Peyer's patch (tissue), 4 donors: ENCODE measurements at places on chromosomes 7 and 10. TPM values are rescaled to one million over a fixed set of nuclear protein-coding genes. Genes with fewer than 3 reads are reported as not detected.
A peak's percentile ranks its signal among the peaks of the same experiment; 100 is the strongest.

CALD1 gene
- total RNA-seq: 536 TPM

PLEKHA1 gene
- total RNA-seq: 51.2 TPM

IL2RA gene
- total RNA-seq: 16.5 TPM

CYP2C19 gene
- total RNA-seq: 146 TPM

SLC18A3 gene
- not detected for total RNA-seq

APBB1IP gene
- 3.4 TPM for total RNA-seq

CYCS gene
- 38.8 TPM for total RNA-seq

C10orf71 gene
- total RNA-seq: not detected

TUBB8 gene
- total RNA-seq: not detected

MKX gene
- total RNA-seq: not detected

GRCh38 chr10:50407076-50407801, 155.9 kb upstream of the ASAH2 start:
- H3K27ac ChIP-seq: no peak overlapping the region
- H3K27me3 ChIP-seq: no peaks in the 10 kb centered on the region
- no peak for DNase-seq
- no peak overlapping the region for H3K4me3 ChIP-seq
- no peaks in the 10 kb centered on the region for H3K36me3 ChIP-seq

DNA sequence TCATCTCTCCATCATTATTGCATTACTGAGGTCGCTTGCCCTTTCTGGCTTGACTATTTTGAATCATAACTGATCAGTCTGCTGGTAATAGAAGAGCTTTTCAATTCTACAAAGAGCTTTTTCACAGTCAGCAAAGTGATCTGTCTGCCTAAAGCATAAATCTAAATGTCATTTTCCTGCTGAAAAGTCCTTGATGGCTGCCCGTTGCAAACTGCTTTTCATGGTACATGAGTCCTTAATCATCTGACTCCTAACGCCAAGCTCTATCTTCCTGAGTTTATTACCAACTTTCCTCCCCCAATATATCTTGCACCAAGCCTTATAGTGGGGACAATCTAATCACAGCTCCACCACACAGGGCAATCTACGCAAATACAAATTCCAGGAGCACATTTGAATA, 39.8 kb downstream of the THSD7A start:
- no peak for DNase-seq
- no peaks in the 10 kb centered on the region for H3K4me1 ChIP-seq
- no peaks in the 10 kb centered on the region for H3K27me3 ChIP-seq
- H3K36me3 ChIP-seq: no peaks in the 10 kb centered on the region

DNA sequence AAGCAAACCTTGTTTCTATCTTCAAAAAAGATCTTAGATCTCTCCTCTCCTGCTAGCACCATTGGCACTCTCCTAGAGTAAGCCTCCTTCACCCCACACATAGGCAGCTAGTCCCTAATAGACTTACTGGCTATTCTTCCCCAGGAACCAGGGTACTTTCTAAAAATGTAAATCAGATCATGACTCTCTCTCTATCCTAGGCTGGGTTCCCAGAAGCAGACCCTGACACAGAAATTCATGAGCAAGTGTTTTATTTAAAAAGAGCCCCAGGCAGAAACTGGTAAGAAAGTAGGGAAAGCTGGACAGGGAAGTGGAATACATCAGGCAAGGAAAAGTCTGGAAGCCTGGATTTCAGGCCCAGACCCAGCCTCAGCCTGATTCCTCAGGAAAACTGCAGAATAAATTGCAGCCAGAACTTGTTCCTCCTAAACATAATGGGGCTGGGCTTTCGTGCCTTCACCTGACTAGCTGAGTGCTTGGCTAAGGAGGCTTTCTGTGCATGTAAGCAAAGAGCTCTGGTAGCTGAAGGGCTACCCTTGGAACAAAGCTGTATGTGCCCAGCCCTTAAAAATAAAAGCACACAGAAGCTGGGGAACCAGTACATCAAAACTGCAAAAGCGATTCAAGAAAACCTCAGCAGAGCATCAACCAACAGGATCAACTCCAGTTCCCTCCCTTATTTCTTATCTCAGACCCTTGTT, 18.8 kb upstream of the SORBS1 start:
- H3K4me3 ChIP-seq: no peak overlapping the region
- DNase-seq: no peak
- H3K36me3 ChIP-seq: no peaks in the 10 kb centered on the region
- no peaks in the 10 kb centered on the region for H3K4me1 ChIP-seq
- no peaks in the 10 kb centered on the region for H3K27me3 ChIP-seq
- H3K27ac ChIP-seq: no peak overlapping the region

DNA sequence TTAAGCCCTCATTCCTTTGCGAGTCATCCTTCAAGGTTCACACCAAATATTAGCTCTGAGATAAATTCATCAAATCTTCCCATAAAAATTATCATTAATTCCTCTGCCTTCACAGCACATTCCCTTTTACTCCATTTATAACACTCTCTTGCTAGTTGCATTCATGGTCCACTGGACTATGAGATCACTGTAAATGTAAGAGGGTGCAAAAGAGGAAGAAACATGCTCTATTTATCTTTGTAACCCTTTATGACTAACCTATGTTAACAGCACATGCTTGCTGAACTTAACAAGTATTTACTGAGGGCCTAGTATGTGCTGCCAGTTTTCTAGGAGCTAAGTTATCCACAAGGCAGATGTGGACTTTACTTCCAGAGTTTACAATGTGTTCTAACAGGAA, 86.7 kb upstream of the TMEM168 start:
- H3K27me3 ChIP-seq: no peaks in the 10 kb centered on the region
- H3K36me3 ChIP-seq: no peaks in the 10 kb centered on the region
- DNase-seq: no peak
- no peak overlapping the region for H3K4me3 ChIP-seq
- H3K4me1 ChIP-seq: no peaks in the 10 kb centered on the region

GRCh38 chr10:126867567-126868365, 37.5 kb upstream of the DOCK1 start:
- no peak for DNase-seq
- no peaks in the 10 kb centered on the region for H3K4me1 ChIP-seq
- no peaks in the 10 kb centered on the region for H3K27me3 ChIP-seq
- no peak overlapping the region for H3K4me3 ChIP-seq
- H3K36me3 ChIP-seq: no peaks in the 10 kb centered on the region

DNA sequence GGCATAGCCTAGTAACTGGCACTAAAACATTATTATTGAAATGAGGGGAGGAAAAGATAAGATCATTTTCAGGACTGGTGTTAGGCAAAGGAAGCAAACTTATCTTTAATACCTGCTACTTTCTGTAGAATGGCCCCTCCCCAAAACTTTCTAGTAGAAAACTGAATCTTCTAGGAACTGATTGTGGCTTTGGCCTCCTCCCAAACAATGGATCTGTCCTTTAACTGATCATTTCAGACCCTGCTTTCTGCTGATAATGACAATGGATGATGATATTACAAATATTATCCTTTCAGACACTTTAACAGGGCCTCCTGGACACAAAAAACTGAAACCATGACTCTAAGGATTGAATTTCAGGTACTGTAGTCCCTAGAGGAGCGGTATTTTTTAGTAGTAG, 55.1 kb downstream of the EZH2 start:
- DNase-seq: no peak
- H3K27ac ChIP-seq: no peak overlapping the region
- H3K27me3 ChIP-seq: no peaks in the 10 kb centered on the region
- H3K4me3 ChIP-seq: no peak overlapping the region

GRCh38 chr10:102633287-102633686, 11.0 kb upstream of the TRIM8 start:
- no peak overlapping the region for H3K4me3 ChIP-seq
- no peaks in the 10 kb centered on the region for H3K4me1 ChIP-seq
- peak overlapping the region; percentile 62 for H3K27ac ChIP-seq

- no peaks in the 10 kb centered on the region for H3K27me3 ChIP-seq
- no peaks in the 10 kb centered on the region for H3K36me3 ChIP-seq
- no peak for DNase-seq
- H3K4me3 ChIP-seq: no peak overlapping the region
Measured at GRCh38 chr7:7157177-7157886, 25.0 kb upstream of the C1GALT1 start.

DNA sequence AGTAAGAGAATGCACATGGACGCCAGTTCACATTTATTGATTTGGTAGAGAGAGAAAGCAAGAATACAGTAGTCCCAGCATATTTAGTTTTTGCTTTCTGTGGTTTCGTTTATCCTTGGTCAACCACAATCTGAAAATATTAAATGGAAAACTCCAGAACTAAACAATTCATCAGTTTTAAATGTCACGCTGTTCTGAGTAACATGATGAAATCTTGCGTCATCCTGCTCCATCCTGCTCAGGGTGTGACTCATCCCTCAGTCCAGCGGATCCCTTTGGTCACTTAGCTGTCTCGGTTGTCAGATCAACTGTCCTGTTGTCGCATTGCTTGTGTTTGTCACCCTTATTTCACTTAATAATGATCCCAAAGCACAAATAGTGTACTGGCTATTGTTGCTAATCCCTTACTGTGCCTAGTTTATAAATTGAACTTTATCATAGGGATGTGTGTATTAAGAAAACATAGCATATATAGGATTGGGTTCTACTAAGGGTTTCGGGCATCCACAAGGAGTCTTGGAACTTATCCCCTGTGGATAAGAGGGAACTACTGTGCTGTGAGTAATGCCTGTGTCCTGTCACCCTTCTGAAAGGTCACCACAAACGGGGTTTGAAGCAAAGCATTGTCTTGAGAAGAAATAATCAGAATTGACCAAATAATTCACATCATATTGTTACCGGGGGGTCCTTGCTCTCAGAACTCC, 73.6 kb downstream of the OTUD1 start:
- H3K27me3 ChIP-seq: no peaks in the 10 kb centered on the region
- H3K4me1 ChIP-seq: no peaks in the 10 kb centered on the region
- no peak overlapping the region for H3K4me3 ChIP-seq
- H3K27ac ChIP-seq: no peak overlapping the region
- no peaks in the 10 kb centered on the region for H3K36me3 ChIP-seq

DNA sequence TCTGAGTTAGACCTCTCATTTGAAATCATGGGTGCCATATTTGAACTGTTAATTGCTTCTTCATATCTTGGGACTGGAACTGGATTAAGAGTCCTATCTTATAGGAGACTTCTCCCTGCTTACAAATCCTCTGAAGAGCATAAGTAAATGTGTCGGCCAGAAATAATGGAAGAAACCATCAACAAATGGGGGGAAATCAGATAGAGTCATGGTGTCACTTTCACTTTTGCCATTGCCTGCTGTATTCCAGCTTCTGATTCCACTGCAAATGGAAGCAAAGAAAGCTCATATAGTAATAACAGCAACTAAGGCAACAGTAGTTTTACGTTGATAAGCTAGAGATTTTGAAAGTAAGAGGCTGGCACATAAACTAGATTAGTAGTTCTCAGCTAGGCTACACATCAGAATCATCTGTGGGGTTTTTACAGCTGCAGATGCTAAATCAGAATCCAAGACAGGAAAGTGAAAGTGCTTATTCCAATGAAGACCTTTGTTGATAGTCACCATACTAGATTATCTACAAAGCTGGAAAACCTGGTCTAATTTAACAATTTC, 12.3 kb upstream of the CRPPA start:
- H3K27me3 ChIP-seq: no peaks in the 10 kb centered on the region
- H3K27ac ChIP-seq: no peak overlapping the region
- no peak overlapping the region for H3K4me3 ChIP-seq

- no peak overlapping the region for H3K27ac ChIP-seq
- H3K27me3 ChIP-seq: no peaks in the 10 kb centered on the region
- DNase-seq: no peak
Measured at GRCh38 chr7:90511776-90512175, 42.3 kb downstream of the PTTG1IP2 start.

DNA sequence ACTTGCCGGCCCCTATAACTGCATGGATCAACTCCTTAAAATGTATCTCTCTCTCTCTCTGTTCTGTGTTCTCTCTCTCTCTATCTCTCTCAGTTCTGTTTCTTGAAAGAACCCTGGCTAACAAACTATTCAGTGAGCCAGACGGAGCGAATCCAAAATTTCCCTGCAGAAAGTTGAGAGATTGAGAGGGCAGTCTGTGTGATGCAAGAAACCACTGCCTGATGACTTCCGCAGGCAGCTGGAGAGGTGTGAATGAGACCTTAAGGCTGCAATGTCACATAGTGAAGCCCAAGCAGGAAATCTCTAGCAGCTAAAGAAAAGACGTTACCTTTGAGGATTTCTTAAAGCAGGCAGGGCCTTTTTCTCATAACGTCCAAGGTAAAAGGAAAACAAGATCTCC, 17.3 kb downstream of the FAM107B start:
- no peak overlapping the region for H3K27ac ChIP-seq
- H3K4me1 ChIP-seq: no peaks in the 10 kb centered on the region
- H3K4me3 ChIP-seq: no peak overlapping the region
- no peaks in the 10 kb centered on the region for H3K27me3 ChIP-seq

- no peak for DNase-seq
- no peaks in the 10 kb centered on the region for H3K27me3 ChIP-seq
- no peaks in the 10 kb centered on the region for H3K4me1 ChIP-seq
- no peaks in the 10 kb centered on the region for H3K36me3 ChIP-seq
- no peak overlapping the region for H3K4me3 ChIP-seq
Measured at GRCh38 chr10:29011516-29011915, 277.4 kb upstream of the LYZL1 start.

- H3K4me1 ChIP-seq: peaks cover 23% of the 10 kb centered on the region
- H3K27ac ChIP-seq: no peak overlapping the region
- no peak for DNase-seq
- H3K4me3 ChIP-seq: no peak overlapping the region
Measured at GRCh38 chr10:49169776-49170175, 18.4 kb downstream of the TMEM273 start.

GRCh38 chr7:48299580-48300169, 128.4 kb downstream of the ABCA13 start:
- H3K36me3 ChIP-seq: no peaks in the 10 kb centered on the region
- no peaks in the 10 kb centered on the region for H3K4me1 ChIP-seq
- H3K4me3 ChIP-seq: no peak overlapping the region

DNA sequence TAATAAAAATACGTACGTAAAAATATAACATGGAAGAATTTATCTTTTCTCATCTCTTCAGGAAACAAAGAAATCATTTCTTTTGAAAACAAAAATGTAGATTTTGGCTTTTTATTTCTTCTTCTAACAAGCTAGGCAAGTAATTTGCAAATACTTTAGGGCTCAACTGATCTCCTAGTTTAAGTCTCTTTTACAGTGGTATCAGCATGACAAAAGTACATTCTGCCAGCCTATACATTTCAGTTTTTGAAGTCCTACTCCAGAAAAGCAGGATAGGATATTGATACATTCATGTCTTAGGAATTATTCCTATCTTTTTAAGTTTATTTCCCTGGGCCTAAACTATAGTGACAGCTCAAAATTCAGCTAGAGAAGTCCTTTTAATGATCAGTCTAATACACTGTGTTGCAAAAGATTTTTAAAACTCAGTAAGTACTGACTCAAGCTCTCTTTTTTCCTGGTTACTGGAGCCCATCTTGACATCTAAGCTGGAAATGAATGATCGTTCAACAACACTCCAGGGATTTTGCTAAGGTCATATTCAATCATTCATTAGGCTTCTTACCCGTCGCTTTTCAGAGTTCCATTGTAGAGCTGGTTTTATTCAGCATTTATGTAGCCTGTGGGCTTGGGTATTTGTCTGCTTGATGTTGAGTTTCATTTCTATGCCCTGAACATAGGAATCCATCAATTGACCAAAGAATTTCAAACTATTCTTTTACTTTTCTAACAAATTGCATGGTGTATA, 12.2 kb upstream of the FAM53B start:
- H3K4me3 ChIP-seq: no peak overlapping the region
- H3K27me3 ChIP-seq: no peaks in the 10 kb centered on the region
- no peaks in the 10 kb centered on the region for H3K4me1 ChIP-seq
- no peaks in the 10 kb centered on the region for H3K36me3 ChIP-seq
- no peak overlapping the region for H3K27ac ChIP-seq

- no peak overlapping the region for H3K27ac ChIP-seq
- no peak for DNase-seq
- no peaks in the 10 kb centered on the region for H3K27me3 ChIP-seq
- no peaks in the 10 kb centered on the region for H3K36me3 ChIP-seq
- no peaks in the 10 kb centered on the region for H3K4me1 ChIP-seq
Measured at GRCh38 chr7:12066004-12066403, 145.1 kb upstream of the TMEM106B start.
